ENCODE measurements at places on chromosomes 1 and 21.
A peak's percentile ranks its signal among the peaks of the same experiment; 100 is the strongest.

DNA sequence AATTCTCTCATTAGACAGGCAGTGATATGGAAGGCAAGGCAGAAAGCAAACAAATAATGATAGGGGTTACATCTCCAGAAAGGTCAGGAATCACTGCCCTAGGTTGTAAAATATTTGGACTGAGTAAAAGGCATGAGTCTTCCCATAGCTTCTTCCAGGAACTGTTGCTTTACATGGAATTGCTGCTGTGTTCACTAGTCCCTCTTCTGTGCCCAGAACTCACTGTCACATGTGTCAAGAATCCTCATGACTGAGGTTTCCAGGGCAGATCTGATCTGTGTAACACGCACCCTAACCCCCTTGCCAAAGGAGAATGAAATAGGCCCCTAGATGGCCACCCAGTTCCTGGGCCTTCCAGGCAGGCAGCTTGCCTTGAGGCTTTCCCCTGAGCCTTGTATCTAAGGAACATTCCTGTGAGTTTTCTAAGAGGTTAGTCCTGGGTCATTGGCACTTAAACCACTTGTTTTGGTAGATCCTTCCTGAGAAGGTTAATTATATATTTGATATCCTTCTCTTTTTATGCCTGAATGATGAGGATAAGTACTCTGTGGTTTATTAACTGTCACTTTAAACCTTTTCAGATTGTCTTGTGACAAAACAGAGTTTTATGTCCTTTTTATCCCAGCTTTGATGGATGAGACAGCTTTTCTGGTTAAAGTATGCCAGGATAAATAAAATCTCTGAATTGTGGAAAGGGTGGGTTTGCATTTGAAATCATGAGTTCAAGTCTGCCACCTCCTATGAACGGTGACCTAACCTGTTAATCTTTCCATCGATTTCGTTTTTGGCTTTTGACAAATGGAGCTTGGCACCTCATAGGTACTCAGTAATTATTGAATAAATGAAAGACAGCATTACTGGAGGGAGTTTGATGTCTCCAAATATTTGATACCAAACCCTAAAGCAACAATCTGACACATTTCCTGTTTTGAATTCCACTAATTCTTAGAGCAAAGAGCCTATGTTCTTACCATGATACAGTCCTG is 163.3 kb downstream of the DHRS3 start:
- no peak for DNase-seq

DNA sequence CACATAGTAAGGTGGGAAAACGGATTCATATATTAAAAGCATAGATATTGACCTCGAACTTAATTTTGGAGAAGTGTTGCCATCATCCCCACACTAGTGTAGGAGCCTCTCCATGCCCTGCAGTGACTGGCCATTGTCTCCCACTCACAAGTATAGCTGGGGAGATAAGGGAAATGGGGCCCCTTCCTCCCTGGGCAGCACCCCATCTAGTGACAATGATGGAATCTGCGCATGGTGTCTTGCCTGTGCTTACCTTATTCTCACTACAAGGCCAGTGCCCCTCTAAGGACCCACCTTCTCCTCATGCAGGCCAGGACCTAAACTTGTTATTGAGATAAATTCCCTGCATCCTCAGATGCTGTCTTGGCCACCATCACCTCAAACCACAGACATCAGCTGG is 374.9 kb downstream of the NTNG1 start:
- DNase-seq = no peak

DNA sequence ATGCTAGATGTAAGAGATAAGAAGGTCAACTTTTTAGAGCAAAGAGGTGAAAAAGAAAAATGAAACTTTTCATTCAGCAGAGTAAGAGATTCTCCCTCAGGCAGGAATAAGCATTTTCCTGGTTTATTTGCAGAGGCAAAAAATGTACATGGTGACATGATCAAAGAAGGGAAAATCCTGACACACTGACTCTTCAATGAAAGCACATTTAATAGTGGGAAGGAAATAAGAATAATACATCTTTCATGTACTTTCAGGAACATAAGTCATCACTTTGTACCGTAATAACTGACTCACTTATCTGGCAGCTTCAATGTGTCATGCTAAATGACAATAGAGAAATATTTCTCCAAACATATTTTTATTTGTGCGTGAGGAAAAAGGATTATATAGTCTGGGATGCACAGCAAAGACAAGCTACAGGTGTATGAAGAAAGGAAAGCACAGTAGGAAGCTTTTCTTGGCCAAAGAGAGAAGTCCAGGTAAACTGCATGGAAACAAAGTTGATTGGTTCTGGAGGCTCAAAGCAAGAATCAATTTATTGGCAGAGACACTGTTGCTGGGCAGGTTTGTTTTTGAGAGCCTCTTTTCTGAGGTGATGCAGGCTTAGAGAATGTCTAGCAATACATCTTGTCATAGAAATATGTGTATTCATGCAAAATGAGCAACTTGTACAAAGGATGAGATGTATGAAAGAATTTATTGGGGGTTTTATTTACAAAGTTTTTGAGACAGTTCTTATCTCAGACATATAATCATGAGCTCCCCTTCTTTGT is 1409.0 kb downstream of the PLA2G4A start:
- DNase-seq = no peak

DNA sequence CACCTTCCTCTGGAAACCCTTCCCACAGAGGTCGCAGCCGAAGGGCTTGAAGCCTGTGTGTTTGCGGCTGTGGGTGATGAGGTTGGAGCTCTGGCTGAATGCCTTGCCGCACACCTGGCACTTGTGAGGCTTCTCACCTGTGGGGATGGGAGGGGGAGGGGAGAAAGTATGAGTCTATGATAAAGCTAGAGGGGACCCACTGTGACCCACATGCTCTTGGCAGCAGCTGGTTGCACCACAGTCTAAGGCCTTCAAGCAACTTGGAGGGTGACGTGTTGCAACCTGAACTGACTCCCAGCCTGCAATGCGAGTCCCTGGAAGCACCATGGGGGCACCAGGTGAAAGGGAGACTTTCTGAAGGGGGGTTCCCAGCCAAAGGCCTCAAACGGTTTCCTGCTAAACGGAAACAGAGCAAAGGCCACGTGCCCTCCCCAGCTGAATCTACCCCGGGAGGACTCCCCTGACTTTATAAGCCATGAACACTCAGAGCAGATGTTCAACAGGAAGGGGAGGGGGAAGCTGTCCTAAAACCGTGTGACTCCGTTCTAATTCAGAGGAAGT is 10.6 kb downstream of the GFI1 start:
- DNase-seq = peak; percentile 25
